ENCODE measurements at places on chromosomes 2 and 18.
A peak's percentile ranks its signal among the peaks of the same experiment; 100 is the strongest.

DNA sequence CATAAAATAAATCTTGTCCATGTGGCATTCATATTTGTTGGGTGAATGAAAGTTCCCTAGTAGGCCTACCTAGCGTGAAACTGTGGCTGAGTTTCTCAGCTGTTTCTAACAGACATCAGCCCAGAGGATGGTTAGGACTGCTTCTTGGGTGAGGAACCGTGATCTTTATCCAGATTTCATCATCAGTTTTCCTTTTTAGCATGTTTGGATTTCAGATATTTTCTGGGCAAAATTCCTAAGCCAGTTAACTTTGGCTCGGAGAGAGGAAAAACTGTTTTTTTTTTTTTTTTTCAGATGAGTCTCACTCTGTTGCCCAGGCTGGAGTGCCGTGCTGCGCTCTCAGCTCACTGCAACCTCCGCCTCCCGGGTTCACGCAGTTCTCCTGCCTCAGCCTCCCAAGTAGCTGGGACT, 53.5 kb downstream of the DGKD start:
- DNase-seq = no peak

GRCh38 chr18:79590191-79591031, 89.2 kb upstream of the CTDP1 start:
- no peak for DNase-seq

GRCh38 chr2:10141736-10142639, 19.4 kb downstream of the RRM2 start:
- no peak for DNase-seq

- DNase-seq = no peak
Observed at GRCh38 chr2:61887717-61888266, 664 bp downstream of the CCT4 start.

DNA sequence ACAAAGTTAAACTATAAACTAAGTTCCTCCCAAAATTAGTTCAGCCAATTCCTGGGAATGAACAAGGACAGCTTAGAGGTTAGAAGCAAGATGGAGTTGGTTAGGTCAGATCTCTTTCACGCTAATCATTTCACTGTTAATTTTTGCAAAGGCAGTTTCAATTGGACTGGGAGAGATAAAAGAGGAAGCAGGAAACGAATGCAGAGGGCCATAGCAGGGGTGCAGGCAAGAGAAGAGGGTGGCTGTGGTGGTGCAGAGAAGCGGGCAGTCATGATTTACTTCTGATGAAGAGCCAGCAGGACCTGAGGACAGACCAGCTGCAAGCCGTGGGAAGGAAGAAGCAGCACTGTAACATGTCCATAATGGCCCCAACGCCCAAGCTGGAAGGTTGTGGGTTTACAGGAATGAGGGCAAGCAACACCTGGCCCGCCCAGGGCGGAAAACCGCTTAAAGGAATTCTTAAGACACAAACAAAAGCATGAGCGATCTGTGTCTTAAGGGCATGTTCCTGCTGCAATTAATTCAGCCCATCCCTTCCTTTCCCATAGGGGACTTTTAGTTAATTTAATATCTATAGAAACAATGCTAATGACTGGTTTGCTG, 4.1 kb upstream of the RMP24 start:
- no peak for DNase-seq

GRCh38 chr2:228023619-228024018, 152.2 kb downstream of the DAW1 start:
- DNase-seq = no peak

- DNase-seq = no peak
Observed at GRCh38 chr2:168992026-168992425, 39.1 kb downstream of the ABCB11 start.

DNA sequence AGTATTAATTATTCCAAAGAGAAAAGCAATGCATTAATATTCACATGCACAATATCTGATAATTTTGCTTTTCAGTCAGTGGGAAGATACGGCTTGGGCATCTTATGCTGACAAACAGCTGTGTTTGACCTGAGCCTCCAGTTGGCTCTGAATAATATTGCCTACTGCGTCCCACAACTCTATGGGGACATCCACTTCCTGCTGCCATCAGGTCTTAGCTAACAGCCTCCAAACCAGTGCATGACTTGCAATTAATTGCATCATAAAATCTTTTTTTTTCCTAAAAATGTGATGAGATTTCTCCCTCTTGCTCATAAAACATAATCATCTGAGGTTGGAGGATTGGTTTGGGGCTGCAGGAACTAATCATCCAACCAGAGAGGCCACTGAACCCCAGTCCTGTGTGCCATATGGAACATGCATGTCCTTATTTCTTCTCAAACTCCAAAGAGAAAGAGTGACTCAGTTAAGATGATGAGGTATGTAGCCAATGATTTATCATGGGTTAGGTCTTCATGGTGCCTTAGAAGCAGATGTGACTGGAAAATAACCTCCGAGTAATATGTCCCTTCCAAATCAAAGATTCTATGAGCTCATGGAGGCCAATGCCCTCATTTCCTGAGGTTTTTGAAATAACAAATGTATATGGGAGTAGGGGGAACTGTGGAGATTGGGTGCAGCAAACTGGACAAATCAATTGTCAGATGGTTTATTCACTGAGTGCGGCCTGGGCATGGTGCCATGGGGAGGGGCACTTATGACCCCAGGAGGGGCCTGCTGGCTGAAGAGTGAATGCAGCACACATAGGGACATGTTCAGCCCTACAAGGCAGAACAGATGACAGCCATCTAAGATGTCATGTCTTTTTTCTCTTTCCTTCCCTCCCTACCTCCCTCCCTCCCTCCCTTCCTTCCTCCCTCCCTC, 39.4 kb downstream of the EDAR start:
- no peak for DNase-seq

DNA sequence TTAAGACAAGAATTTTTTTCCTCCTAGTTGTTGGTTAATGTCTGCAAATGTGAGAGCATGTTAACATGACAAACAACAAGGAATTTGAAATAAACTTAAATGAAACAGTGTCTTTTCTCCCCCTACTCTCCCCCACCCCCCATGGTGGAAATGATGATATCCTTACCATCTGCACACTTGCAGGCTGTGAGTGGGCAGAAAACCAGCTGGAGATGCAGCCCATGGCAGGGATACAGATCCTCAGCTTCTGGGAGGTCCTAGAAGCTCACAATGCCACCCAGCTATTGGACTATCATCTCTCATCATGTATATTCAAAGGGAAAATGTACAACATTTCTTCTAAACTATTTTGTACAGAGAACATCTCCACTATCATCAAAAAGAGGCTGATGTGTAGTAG, 196.8 kb downstream of the SLC8A1 start:
- DNase-seq = no peak

DNA sequence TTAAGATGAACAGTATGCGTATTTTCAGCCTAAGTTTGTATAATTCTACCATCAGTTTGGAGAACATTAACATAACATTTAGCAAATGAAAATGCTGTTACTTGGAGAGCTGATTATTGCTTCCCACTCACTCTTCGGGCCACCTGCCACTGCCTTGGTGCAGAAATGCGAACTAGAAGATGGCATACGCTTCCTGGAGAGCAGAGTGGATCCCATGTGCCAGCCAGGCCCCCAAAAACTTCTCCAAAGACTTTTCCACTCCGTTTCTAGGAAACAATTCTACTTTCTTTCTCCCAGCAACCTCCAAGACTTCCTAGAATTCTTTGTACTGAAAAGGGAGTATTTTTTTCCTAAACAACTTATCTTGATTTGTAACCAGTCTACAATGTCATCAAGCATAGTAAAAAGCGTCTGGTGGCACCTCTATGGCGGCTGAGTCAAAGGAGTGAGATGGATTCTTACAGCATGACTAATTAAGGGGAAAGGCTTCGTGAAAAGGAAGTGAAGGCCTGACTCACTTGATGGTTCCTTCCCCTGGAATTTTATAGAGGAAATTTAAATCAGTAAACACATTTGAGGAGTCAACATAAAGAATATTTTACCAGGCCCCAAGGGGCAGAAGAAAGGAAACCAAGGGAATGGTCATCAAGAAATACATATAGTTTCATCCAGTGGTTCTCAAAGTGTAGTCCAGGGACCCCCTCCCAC, 36.6 kb downstream of the FEZ2 start:
- peak; percentile 88 for DNase-seq

- DNase-seq = no peak
Observed at GRCh38 chr2:146847846-146848245, 997.0 kb upstream of the ACVR2A start.

GRCh38 chr2:207133458-207133819, 32.3 kb downstream of the KLF7 start:
- DNase-seq = no peak

- no peak for DNase-seq
Observed at GRCh38 chr2:80531319-80531718, 226.8 kb upstream of the LRRTM1 start.

DNA sequence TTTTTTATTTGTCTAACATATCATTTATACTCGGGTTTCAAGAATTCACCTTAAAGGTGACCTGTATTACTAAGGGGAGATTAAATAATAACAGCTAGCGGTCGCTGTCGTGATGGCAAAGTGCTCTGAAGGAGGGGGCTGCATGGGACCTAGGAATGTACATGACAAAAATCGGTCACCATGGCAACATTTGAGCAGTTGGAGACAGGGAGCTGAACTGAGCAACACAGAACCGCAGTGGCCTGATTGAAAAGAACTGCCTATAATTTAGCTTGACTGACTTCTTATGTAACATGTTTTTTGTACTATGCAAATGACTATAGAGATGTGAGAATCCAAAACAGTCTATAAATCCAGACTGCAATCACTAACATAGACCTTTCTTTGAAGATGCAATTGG, 34.3 kb upstream of the EPHA4 start:
- DNase-seq = no peak

- DNase-seq = no peak
Observed at GRCh38 chr2:3587021-3587420, 7.9 kb upstream of the COLEC11 start.

DNA sequence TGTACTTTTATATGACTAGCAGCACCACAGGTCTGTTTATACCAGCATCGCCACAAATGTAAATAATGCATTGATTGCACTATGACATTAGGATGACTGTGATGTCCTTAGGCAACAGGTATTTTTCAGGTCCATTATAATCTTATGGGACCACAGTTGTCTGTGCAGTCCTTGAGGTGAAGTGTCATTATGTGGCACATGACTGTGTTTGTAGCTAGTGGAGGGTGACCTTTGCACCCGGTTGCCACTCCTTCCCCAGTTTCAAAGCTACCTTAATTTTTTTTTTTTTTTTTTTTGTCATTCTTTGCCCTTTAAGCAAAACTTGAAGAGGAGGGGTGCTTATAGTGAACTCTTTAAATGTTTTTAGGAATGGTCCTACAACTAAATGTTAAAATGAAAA, 386.4 kb downstream of the THSD7B start:
- DNase-seq = no peak

GRCh38 chr2:224268441-224268840, 133.5 kb downstream of the FAM124B start:
- DNase-seq = no peak

- DNase-seq = no peak
Observed at GRCh38 chr2:150464270-150464669, 23.2 kb downstream of the RND3 start.

- DNase-seq = no peak
Observed at GRCh38 chr2:102672107-102672776, 52.9 kb downstream of the SLC9A2 start.

GRCh38 chr18:10057894-10058791, 144.3 kb downstream of the VAPA start:
- DNase-seq = peak; percentile 81

GRCh38 chr2:174198846-174199564, 49.3 kb downstream of the OLA1 start:
- no peak for DNase-seq

DNA sequence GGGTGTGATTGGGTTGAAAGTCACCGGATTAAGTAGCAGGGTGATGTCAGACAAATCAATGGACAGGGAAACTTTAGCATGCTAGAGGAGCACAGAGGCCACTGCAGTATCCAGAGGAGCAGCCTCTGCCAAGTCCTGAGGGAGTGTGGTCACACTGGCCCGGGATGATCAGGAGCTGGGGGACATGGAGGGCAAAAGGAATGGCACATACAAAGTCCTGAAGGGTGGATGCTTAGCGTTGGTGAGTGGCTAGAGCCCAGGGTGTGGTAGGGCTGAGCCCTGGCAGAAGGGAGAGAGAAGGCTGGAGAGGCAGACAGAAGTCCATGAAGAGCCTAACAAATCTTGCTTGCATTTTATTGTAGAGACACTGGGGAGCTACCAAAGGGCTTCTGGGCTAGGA, 58.9 kb downstream of the RHBDD1 start:
- no peak for DNase-seq

DNA sequence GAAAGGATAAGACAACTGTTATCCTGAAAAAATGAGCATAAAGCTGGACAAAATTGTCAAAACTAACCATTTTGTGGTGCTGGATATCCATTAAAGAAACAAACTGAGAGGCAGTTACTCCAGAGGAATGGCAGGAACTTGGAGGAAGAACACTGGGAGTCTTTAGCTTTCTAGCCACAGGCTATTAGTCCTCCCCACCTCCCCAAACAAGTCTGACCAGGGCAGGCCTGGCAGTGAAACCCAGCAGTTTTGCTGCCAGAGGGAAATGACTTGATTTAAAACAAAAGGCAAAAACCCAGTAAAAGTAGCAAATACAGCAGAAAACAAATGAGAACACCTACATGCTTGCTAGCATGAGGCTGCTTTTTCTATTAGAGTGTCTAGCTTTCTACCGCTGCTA, 34.9 kb downstream of the OSBPL1A start:
- no peak for DNase-seq

DNA sequence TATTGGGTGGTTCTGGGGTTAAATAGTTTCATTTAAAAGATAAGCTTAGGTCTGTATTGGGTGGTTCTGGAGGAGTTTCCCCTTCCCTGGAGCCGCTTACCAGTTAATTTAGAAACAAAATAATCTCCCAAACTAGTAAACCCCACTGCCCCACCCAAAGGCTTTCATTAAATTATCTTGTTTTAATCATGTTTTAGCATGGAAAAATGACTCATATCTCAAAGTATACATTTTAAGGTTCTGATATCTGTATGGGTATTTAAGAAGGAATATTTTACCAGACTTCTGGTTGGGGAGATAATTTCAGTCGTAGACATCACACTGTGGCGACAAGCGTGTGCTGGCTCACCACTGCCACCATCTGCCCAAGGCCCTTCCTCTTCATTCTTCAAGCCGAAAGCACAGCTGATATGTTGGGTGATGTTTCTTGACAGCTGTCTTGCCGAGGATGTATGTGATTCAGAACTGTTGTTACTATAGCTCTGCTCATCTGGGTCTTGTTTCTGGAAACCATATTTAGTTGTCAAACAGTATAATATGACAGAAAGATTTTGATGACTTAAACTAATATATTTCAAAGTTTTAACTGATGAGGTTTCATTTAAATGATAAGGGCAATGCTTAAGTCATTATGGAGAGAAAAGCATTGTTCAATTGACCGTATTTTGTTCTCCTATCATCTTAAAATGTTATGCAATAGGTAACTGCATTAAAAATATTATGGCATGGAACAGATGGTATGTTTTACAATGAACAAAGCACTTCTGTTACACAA, 5.1 kb downstream of the FIGLA start:
- DNase-seq = no peak

DNA sequence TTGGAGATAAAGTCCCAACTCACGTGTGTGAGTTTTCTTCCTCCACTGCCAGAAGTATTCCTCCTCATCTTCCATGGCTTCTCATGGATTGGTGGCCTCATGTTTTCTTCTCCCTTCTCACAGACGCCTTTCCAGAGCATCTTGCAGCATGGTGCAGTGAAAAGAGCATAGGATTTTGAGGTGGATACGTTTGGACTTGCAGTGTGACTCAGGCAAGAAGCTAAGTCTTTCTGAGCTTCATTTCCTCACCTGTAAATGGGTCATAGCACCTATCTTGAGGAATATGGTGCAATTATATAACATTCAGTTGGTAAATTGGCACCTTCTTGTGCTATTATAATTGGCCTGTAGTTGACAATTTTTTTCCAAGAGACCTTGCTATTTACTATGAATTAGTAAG, 247.6 kb downstream of the RDH14 start:
- DNase-seq = no peak
